Renal cortical epithelial cell (primary cell): ENCODE measurements at places on chromosomes 2 and 18.

DNA sequence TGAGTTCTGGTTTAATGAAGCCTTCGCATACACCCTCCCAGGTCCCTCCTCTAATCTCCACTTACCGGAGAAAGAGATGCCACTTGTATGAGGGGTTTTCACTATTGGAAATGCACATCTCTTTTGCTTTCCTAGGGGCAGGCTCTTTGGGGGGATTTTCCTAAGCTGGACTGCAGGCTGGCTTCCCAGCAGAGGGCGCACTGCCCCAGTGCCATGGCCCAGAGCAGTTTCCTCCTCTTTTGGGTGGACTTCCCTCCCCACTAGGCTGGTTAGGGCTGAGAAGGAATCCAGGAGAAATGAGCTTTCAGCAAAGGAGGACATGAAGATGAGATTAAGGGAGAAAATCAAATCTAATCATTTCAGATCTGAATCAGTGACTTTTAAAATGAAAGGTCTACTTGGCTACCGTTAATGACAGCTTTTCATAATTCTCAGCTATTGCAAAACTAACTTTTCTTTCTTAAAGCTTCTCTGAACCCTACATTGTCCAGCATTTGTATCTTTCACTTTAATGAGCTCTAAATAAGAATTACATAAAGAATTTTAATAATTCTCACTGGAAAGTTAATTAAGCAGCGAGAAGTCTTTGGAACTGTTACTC lies 784.1 kb upstream of the FANCL start:
- no peak for DNase-seq

DNA sequence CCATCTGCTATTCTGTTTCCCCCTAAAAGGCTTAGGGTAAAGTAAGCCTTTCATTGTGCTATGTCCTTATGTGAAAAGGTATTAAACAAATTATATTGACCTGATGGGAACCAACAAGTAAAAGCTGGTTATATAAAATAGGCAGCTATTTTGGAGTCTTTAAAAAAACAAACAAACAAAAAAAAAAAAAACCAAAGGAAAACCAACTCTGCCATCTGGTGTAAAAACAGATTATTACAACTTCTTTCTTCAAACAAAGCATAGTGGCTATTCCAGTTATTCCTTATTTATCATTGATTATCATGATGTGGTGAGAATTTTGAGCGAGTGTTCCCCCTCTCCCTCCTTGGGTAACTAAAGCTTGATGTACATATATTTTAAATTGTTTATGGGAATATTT lies 122.3 kb upstream of the FHL2 start:
- DNase-seq = peak; percentile 46

DNA sequence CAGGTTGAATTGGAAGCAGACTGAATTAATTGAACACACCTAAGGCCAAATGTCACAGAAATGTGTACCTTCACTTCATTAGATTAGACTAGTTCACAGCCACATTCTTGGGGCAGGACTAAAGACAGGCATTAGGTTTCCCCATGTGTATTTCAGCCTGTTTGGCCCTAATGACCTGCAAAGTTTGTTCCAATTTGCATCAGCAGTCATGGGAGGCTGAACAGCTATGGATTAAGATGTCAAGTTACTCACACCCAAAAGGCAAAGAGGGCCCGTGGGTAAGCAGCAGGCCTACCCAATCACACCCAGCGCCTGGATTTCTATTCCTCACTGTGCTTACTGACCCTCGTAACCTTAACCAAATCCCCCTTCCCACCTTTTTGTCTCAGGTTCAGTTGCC lies 99.6 kb upstream of the RIOK3 start:
- peak; percentile 64 for DNase-seq

- no peak for DNase-seq
Measured at GRCh38 chr2:137921105-137921880, 43.0 kb upstream of the HNMT start.

DNA sequence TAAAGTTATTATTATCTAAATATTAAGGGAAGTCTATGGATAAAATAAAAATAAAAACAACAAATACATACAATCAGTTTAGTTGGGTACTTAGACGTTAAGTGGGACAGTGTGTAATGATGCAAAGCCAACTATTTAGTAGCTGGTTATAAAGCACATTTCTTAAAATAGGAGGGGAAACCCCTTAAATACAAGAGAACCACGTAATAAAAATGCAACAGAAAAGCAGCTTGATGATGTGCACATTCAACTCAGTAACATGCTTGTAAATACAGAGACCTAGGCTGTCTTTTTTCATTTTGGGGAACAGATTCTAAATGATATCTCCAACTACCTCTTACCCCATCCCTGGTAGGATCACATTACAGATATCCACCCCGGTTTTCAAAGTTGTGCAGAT lies 134.3 kb upstream of the AQP4 start:
- DNase-seq = no peak

GRCh38 chr2:109719871-109720270 lies 74.2 kb upstream of the RGPD5 start:
- peak; percentile 16 for DNase-seq

- DNase-seq = no peak
Measured at GRCh38 chr2:11752906-11753305, 6.5 kb downstream of the LPIN1 start.

DNA sequence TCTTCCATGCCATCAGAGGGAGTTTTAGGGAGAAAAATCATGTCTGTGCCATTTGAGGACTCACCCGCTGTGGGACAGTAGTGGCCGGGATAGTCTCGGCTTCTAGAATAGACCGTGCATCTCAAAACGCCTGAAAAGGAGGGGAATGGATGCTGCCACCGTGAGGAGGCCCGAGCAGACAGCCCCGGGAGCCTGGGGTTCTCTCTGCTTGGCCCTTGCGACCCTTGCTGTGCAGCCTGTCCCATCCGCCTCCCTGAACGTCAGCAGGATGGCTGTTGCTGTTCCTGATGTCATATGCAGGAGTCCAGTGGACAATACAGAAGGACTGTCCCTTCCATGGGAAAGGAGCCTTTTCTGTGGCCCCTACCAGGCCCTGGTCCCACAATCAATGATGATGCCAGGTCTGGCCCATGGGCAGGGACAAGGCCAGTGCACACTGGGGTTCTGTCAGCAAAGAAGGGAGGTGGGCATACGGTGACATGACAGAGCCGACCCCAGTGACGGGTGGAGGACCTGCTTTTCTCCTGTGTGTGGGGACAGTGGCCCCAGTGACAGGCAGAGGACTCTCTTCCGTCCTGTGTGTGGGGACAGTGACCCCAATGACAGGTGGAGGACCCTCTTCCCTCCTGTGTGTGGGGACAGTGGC lies 58.8 kb downstream of the ACKR3 start:
- DNase-seq = no peak

- no peak for DNase-seq
Measured at GRCh38 chr2:98546186-98546585, 62.1 kb downstream of the COA5 start.

DNA sequence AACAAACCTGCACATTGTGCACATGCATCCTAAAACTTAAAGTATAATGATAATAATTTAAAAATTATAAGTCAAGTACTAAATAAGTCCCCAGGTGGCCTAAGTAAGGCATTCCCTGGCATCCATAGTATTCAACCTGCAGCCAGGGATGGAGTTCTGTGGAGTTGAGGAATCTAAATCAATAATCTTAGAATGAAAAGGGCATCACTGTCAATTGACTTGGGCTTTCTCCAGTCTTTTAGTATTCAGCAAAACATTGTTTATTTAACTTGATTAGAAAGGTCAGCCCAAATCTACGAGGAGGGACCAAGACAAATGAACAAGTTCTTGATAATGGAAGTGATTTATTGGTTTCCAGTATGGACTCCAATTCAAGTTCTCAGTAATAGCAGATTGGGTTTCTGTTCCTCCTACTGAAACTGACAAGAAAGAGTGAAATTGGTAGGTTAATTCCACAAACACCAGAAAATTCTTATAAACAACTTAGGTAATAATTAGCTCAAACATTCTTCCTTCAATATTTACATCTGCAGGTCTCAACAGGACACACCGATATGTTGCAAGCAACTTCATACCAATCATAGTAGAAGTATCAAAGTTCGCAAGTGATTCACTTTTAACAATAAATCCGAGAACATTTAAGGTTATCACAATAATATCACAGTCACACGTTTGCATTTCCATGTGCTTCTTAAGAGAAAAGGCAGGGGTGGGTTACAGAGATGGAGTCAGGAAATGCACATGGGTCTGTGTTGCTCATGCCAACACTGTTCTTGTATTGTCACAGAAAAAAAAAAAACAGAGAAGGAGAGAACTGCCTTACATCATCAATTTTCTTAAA lies 51.7 kb upstream of the EHBP1 start:
- DNase-seq = peak; percentile 95

DNA sequence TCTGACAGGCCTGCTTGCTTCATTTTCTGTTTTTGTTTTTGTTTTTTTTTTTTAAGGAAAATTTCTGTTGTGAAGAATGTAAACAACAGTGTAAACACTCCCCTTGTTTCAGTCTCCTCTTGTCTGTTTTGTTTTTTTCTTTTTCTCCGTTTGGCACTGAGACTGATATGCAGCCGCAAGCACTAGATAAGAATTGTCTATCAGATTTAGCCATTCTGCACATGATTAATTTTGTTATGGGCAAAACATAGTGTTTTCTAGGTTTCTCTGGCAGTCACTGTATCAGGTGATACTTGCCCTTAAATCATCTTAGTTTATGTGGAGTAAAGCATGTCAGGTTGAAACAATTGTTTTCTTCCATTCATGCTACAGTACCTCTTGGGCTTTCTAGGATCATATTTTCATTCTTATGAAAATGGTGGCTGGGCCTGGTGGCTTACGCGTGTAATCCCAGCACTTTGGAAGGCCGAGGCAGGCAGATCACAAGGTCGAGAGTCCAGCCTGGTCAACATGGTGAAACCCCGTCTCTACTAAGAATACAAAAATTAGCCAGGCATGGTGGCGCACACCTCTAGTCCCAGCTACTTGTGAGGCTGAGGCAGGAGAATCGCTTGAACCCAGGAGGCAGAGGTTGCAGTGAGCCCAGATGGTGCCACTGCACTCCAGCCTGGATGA lies 12.9 kb upstream of the RBMS1 start:
- DNase-seq = no peak

DNA sequence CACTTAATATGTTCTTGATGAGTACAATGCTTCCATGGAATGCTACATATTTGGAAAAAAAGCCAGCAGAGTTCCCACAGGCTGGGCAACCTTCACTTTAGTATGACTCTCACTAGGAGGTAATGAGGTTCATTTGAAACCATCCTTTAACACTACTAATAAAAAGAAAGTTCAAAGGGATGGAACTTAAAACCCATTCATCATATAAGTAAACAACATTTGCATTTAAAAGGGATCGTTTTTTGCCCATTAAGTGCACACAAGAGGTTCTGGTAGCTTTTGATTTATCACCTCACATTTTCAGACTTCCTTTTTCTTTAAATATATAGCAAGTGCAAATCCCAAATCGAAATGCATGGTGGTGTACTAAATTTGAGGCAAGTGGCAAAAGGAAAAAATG lies 270.8 kb upstream of the DCC start:
- DNase-seq = peak; percentile 5

GRCh38 chr18:51185075-51185474 lies 12.4 kb downstream of the MEX3C start:
- DNase-seq = no peak

- DNase-seq = peak; percentile 40
Measured at GRCh38 chr2:109382951-109383350, 230.8 kb downstream of the SEPTIN10 start.

DNA sequence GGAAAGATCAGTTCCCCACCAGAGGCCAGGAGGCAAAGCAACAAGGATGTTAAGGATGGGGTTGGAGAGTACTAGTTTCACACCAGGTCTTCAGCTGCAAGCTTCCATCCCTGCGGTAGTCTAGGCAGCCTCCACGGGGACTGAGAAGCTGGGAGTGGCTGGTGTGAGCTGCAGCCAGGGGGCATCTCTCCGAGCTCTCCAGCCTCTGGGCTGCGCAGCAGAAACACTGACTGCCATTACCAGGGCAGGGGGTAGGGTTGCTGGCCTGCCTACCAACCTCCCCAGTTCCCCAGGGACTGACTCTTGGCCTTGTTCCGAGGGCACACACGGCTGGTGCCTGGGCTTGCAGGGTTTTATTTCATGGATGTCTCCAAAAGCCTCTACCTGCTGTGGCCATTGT lies 15.9 kb downstream of the GATA6 start:
- DNase-seq = no peak

- no peak for DNase-seq
Measured at GRCh38 chr18:36365836-36366775, 68.6 kb downstream of the FHOD3 start.

DNA sequence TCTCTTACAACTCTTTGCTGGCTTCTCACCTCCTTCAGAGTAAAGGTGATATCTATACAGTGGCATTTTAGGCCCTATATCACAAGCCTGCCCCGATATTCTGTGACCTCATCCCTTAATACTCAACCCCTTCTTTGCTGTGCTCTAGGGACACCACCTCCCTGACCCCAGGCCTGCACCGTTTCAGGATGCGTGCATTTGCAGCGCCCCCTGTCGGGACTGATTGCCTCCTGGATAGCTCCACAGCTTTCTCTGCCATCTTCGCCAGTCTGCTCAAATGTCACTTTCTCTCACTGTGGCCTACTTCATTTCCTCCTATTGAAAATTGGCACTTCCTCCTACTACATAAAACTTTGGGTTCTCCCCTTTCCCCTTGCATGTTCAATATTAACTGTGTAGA lies 289.6 kb downstream of the SOCS6 start:
- no peak for DNase-seq

GRCh38 chr18:34023471-34023870 lies 201.2 kb downstream of the NOL4 start:
- DNase-seq = peak; percentile 58

GRCh38 chr2:183070942-183071844 lies 7.4 kb upstream of the DUSP19 start:
- peak; percentile 22 for DNase-seq

DNA sequence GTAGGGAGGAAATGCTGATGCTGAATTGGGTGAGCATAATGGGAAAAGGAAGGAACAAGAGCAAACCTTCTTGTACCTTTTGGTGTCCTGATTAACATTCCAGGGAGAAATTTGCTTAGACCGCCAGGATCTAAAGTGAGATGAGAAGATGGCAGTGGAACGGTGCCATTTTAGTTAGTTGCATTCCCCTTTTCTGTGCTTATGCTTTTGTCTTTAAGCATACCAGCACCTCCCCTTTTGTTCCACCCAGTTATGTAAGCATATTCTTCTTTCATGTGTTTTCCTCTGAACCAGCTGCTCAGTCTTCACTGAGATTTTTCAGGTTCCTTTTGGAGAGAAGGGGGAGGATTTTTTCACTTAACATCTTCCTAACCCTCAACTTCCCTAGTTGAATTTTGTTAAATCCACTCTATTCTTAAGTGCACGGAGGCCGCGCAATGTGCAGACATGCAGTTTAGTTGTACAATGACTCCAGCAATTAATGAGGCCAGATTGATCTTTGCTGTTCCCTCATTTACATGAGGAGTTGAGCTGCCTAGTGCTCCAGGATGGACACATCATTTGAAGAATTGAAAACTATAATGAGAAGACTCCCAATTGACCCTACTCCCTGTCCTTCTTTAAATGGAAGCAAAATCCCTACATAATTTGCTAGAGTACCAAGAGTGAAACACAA lies 73.9 kb downstream of the MAP4K4 start:
- DNase-seq = no peak

DNA sequence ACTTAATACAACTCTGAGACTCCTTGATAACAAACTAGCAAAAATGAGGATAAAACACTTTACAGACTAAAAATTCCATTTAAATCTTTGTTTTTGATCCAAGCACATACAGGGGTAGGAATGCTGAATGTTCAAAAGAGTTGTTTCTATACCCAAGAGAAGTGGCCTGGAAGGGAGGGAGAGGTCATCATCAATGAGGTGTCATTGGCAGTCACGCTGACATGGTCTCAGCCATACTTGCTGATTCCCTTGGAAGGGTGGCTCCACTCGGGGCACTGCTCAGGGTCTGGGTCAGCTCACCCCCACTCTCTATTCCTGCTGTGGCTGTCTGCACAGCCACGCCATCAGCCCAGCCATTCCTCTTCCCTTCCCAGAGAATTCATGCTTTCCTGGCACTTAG lies 105.2 kb upstream of the PELI1 start:
- DNase-seq = no peak
